ENCODE measurements at places on chromosomes 5 and 9.

- no peak for DNase-seq
Measured at GRCh38 chr9:107351382-107352045, 68.4 kb downstream of the RAD23B start.

GRCh38 chr5:32100230-32100629 lies 73.9 kb downstream of the GOLPH3 start:
- no peak for DNase-seq

DNA sequence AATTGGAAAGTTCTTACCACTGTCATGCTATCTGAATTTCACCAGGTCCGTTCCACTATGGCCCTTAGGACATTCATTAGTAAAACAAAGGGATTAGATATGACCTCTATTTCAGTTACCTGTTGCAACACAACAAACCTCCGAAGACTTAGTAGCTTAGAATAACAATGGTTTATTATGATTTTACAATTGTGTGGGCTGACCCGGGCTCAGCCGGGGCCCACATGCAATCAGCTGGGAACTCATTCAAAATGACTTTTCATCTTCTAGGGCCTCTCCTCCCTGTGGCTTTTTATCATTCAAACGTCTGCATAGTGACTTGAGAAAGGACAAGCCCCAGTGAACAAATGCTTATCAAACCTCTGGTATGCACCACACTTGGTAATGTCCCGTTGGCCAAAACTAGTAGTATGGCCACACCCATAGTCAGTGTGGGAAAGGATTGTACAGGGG lies 2.3 kb upstream of the FBXW11 start:
- no peak for DNase-seq

- no peak for DNase-seq
Measured at GRCh38 chr9:98432134-98432533, 176.7 kb upstream of the TBC1D2 start.

- no peak for DNase-seq
Measured at GRCh38 chr5:151684690-151685361, 1.9 kb downstream of the SPARC start.

DNA sequence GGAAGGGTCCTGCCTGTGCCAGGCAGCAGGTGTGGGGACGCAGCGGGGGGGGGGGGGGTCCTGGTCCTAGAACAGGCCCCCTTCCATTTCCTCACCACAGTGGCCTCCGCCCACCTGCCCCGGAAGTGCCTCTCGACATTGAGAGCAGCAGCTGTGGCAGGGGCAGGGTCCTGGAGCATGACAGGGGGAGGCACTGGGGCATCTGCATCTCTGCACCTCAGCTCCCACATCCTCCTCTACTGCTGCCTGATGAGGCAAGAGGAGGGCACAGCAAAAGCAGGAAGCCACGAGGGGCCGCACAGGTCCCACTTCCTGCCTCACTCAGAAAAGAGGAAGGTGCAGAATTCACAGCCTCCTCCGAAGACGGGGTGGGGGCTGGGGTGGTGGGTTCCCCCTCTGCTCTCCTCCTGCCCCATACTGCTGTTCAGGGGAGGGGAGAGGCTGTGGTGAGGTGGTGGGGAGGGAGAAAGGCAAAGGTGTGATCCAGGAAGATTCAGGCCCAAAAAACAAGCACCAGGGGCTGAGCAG lies 14.8 kb downstream of the AKNA start:
- DNase-seq, result peak; percentile 53

DNA sequence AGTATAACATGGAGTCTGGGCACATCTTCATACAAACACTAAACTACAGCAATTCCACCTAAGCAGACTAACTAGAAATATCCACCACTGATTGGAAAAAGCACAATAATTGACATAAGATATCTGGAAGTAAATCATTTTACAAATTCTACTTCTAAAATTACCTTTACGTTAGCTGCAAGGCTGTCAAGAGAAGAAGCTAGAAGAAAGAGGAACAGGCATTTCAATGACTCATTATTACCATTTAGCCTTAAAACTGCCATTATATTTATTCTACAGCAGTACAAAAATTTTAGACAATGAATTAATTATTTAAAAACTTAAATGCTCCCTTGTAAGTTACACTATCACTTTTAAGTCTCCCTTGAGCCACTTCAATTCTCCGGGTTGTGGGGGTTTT lies 43.4 kb upstream of the PLPP6 start:
- no peak for DNase-seq

GRCh38 chr5:1402611-1403255 lies 42.5 kb downstream of the SLC6A3 start:
- no peak for DNase-seq

- DNase-seq, result no peak
Measured at GRCh38 chr9:76203373-76203772, 190.9 kb downstream of the RFK start.

- no peak for DNase-seq
Measured at GRCh38 chr5:179974246-179974945, 66.7 kb upstream of the TBC1D9B start.

DNA sequence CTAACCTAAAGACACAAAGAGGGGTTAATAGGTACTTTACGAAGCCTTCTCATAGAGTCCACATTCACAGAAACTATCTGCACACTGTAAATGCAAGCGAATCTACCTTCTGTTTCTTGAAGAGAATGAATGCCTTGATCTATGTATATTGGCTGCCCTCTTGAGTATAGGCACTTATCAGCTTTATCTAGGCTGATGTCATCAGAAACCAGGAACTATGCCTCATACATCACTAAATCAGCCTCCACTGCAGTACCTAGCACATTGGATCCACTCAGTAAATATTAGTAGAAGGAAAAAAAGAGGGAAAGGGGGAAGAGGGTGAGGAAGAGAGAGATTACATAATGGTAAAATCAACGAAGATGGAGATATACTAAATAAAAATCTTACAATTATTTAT lies 477.1 kb downstream of the CAAP1 start:
- DNase-seq, result no peak

- DNase-seq, result no peak
Measured at GRCh38 chr5:95641741-95642220, 4.8 kb upstream of the RFESD start.

DNA sequence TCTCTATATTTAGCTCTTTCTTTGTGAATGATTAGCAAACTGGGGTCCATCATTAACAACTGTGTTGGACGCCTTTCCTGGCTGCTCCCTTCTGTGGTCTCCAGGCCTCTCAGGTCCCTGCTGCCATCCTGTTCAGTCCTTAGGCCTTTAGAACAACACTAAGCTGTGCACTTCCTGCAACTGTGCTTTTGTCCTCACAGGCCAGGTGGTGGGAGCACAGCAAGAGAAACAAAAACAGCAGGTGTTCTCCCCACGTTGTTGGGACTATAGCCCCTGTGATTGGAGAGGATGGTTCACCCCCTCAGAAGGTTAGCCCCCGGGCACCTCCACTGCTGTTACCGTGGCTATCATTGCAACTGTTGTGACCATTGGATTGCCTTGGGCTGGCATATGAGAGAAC lies 41.7 kb upstream of the CLINT1 start:
- DNase-seq, result no peak

DNA sequence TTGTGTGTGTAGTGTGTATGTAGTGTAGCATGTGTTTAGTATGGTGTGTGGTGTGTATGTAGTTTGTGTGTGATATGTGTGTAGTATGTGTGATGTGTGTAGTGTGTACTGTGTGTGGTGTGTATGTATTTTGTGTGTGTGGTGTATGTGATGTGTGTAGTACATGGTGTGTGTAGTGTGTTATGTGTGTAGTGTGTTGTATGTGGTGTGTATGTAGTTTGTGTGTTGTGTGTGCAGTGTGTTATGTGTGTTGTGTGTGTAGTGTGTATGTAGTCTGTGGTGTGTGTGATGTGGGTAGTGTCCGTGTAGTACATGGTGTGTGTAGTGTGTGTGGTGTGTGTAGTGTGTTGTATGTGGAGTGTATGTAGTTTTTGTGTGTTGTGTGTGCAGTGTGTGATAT lies 40.0 kb downstream of the SYK start:
- no peak for DNase-seq

DNA sequence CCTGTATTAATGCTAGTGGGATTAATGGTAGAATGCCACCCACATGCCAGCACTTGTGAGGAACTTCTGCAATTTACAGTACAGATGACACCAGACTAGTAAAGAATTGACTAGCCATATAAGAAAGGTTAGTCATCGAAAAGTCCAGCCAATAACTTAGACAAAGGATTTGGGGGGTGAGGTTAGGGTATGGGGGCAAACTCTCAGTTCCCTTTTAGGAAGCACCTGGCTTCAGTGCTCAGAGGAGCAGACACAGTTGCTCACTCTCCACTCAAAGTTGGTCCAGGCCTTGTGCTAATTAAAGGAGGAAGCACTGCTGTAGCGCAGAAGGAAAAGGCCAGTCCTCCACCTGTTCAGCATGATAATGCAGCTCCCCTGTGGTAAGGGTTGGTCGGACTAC lies 25.2 kb downstream of the TGFBR1 start:
- no peak for DNase-seq

DNA sequence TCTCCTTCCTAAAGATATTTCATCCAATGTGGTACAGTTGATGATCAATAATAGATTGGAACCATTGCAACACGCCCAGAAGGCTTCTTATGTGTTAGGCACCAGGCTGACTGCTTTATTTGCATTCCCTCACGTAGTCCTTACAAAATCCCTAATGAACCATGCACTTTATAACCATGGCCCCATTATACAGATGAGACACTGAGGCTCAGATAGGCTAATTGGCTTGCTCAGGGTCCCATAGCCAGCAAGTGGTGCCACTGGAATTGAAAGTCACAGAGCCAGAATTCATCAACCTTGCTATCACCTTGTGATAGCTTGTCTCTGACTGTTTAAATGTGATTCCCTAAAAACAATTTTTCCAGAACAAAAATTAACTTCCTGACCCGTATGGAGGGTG lies 27.8 kb upstream of the RAI14 start:
- DNase-seq, result no peak

DNA sequence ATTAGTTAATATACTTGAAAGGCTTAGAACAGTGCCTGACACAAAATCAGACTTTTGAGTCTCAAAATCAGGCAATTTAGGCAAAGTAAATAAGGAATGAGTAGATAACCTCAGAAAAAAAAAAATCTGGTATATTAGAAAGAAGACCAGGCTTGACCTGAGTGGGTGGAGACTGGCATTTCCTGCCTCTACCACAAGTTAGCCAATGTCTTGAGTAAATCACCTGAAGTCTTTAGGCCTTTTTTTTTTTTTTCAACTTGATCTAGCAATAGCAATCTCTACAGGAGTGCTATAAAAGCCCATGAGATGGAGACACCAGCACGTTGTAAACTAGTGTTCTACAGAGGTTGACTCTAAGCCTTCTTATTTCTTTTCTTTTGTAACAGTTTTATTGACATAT lies 104.2 kb upstream of the RASEF start:
- DNase-seq, result no peak

- DNase-seq, result no peak
Measured at GRCh38 chr5:155871623-155872022, 455.3 kb upstream of the SGCD start.

DNA sequence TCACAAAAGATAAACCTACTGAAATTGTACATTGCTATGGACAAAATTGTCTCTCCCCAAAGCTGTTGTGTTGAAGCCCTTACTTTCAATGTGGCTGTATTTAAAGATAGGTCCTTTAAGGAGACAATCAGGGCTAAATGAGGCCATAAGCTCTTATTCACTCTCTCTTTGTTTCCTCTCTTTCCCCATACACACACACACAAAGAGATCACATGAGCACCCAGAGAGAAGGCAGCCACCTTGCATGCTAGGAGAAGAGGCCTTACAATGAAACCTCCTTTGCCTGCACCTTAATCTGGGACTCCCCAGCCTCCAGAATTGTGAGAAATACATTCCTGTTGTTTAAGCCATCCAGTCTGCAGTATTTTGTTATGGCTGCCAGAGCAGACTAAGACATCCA lies 1295.6 kb upstream of the CDH6 start:
- no peak for DNase-seq

DNA sequence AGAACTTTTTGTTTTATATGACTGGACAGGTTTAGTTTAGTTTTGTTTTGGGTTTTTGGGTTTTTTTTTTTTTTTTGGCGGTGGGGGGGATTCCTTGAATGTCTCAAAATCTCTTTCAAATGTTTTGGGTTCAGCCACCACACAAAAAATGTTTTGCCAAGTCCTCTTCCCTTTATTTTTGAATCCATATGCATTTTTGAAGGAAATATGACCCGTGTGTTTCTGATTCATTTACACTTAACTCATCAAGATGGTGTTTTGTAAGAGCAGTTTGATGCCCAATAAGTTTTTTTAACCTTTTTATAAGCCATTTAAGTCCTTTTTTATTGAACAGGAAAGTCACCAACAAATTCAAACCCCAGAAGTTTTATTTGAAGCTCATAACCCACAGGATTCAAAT lies 209.8 kb downstream of the CWC27 start:
- no peak for DNase-seq

- no peak for DNase-seq
Measured at GRCh38 chr9:96331236-96331947, 29.4 kb upstream of the HSD17B3 start.

DNA sequence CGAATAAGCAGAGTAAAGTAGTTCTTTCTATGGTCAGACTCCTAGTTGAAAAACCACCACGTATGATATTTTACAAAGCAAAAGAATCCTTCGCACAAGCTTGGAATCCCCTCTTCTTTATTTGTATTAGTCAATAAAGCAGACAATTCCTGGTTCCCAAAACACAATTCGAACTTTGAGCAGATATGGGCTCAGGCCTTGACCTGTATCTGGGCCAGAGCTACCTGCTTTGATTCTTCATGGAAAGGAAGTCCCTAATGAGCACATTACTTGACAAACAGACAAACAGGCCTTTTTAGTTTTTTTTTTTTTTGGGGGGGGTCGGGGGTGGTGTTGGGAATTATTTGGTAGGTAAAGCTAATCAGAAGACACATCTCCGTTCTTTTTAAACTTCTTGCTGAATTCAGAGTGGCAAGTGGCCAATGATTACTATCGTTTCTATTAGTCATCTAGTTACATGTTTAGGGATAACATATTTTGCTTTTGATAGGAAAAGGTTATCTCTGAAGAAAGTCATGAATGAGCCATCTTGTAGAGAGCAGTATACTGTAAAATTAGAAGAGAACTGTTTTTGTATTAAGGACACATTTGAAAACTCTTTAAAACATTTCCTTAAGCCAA lies 116.6 kb upstream of the HMHB1 start:
- DNase-seq, result no peak

DNA sequence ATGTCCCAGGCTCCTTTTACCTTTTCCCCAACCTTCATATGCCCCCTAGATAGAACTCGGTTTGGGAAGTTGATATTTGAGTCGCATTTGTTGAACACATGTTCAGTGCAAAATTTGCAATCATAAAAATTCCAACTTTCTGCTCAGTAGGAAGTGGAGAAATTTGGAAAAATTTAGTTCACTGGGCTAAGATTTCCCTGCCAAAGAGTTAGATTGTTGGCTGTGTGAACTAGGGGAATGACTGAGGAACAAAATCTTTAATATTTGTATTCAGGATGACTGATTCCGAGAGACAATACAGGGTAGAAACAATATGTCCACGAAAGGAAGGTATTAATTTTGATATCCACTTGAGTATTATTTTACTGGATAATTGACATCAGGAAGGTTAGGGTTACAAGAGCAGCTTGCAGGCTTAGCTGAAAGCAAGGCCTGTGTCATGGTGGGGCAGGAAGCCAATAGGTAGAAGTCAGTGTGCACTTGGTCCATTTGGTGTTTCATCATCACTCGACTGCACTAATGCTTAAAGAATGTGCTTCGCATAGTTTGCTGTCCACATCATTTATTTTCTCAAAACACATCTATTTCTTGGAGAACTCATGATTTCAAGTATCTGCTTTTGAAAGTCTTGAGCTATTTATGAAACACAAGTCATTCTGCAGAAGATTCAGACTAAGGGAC lies 59.4 kb upstream of the GNA14 start:
- DNase-seq, result no peak

Measured in stimulated activated CD8-positive, alpha-beta memory T cell treated with anti-CD3 and anti-CD28 coated beads, Interleukin-4, amount 100 ng/mL, for 1 hour (primary cell).